Frontal cortex (tissue), 4 donors: ENCODE measurements at places on chromosomes 6 and 20. TPM values are rescaled to one million over a fixed set of nuclear protein-coding genes. Genes with fewer than 3 reads are reported as not detected.

GRCh38 chr6:39273406-39273821, 40.8 kb downstream of the KCNK17 start:
- no peak for DNase-seq

- no peak for DNase-seq
Observed at GRCh38 chr6:132687306-132687705, 26.5 kb downstream of the VNN1 start.

DNA sequence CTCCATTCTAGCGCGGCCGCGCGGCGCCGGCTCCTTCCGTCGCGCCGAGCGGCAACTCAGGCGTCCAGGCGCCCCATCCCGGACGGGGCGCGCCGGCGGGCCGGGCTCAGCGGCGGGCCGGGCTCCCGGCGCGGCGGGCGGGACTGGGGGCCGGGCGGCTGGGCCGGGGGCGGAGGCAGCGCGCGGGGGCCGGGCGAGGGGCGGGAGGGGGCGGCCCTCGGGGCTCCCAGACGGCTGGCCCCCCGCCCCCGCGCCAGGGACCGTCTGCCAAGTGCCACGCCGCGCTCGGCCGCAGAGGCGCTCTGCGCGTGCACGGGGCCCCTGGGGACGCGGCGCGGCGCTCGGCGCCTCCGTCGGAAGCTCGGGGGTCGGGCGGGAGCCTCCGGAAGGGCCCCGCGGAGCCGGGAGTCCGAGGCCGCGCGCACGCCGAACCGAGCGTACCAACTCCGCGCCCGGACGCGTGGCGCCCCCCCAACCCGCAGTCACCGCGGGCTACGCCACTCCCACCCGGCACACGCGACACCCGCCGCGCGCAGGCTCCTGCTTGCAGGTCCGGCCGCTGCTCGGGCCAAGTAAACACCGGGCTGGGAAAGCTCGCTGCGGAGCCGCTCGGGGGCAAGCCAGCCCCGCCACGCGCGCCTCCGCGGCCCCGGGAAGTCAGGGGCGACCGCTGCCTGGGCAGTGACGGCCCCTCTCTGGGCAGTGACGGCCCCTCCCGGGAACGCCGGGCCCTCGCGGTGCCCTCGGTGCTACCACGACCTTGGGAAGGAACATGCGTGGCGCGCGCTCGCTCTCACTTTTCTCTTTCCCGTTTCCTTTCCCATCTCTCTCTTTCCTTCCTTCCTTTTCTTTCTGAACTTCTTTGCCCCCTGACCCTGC, at the start of gene PREX1:
Gene PREX1, minus strand, starts transcription at position 145 of the 879 bp plus-strand sequence. Its CDS starts 139 bp downstream, at position 6.
- DNase-seq, result peak; percentile 97

DNA sequence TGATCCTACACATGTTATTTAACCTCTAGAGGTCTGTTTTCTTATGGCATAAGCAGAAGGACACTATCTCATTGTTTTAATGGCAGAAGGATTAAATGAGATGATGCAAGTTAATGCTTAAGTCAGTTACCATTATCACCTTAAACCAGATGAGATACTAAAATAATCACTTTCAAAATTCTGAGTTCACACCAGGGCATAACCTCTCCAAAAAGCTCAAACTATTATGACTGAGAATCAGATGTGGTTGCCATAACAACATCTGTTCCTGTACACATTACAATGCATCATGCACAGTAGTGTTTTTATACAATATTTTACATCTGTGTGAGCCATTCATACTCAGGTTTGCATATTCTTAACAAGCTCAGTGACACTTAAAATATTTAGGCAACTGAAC, 10.2 kb downstream of the ADNP start:
- no peak for DNase-seq

DNA sequence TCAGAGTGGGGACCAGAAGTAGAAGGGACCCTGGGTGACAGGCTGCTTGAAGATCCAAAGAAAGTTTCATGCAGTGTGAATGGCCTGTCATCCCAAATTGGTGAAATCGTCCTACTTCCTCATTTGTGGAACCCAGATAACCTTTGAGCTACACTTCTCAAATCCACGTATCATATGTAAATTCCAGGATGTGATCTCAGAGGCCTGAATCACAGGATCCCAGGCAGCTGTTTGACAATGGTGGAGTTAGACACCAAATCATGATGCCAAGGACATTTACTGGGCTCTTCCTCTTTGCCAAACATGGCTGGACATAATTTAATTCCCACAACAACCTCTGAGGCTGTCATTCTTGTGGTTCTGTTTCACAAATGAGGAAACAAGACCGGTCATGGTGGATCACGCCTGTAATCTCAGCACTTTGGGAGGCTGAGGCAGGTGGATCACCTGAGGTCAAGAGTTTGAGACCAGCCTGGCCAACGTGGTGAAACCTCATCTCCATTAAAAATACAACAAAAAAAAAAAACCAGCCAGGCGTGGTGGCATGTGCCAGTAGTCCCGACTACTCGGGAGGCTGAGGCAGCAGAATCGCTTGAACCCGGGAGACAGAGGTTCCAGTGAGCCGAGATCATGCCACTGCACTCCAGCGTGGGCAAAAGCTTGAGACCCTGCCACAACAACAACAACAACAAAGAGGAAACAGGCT, 39.9 kb upstream of the TTPAL start:
- no peak for DNase-seq

- no peak for DNase-seq
Observed at GRCh38 chr6:136014454-136015437, 163.2 kb downstream of the PDE7B start.

DNA sequence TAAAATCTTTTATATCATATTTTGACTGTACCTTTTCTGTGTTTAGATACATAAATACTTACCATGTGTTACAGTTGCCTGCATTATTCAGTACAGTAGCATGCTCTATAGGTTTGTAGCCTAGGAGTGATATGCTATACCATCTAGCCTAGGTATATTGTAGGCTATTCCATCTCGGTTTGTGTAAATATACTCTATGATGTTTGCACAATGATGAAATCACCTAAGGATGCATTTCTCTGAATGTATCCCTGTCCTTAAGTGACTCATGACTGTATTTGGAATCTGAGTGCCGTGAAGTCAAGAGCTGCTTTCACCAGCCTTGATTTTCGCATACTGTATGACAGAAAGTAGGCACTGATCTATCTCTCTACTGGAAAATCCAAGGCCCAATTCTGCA, 129.9 kb downstream of the UTRN start:
- no peak for DNase-seq

DNA sequence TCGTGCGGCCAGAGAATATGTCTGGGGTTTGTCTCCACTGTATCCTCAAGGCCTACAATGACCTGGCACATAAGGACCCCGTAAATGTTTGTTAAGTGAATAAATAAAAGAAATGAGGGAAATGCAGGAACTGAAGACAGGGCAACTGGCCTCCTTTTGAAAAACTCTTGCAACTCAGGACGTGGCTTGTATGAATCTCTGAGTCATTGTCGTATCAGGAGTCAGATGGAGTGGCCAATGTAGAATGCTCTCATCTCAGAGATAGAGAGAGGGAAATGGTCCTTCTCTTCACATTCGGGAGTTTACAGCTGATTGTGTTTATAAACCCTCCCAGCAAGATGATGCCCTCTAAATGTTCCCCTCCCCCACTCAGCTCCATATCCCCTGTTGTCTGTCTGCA, 57.1 kb downstream of the UST start:
- DNase-seq, result no peak

- DNase-seq, result no peak
Observed at GRCh38 chr6:159194421-159194820, 25.2 kb downstream of the FNDC1 start.

GRCh38 chr6:163415620-163416556, 1.4 kb downstream of the QKI start:
- DNase-seq, result peak; percentile 41

GRCh38 chr6:162364488-162364887, 363.1 kb downstream of the PRKN start:
- DNase-seq, result no peak

- no peak for DNase-seq
Observed at GRCh38 chr20:59323731-59324130, 23.3 kb downstream of the EDN3 start.

DNA sequence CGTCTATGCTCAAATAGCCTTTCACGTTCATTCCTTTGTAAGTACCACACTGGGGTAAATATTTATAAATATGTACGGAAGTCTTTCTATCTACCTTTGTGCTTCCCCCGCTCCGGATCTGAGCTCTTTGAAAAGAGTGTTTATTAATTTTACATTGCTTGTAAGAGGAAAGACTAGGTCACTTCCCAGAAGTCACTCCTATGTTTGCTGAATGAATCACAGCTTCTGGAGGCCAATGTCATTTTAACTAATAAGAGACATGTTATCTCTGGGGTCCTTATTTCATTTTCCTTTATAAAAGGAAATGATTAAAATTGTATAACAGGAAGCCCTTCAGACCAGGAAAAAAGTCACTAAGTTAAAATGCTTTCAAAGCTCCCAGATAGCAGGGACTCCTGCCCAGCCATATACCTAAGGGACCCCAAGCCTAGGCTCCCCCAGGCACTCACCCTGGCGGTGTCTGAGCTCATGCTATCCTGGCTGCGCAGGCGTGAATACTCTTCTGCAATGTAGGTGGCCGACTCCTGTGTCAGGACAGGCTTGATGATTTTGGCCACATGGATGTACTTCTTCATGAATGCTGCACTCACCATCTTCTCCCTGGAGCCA, 12.6 kb downstream of the MCM3 start:
- DNase-seq, result no peak

GRCh38 chr20:58084966-58085365, 143.5 kb downstream of the ANKRD60 start:
- DNase-seq, result no peak

Gene MEI4
- 0.82 TPM for total RNA-seq

Gene BANF2
- not detected for total RNA-seq

Gene GRM4
- 3.7 TPM for total RNA-seq

Gene DACT2
- total RNA-seq, result 2.9 TPM

Gene PNLDC1
- not detected for total RNA-seq

Gene SOX18
- 0.41 TPM for total RNA-seq
